ENCODE measurements at places on chromosomes 5 and 9. TPM values are rescaled to one million over a fixed set of nuclear protein-coding genes. Genes with fewer than 3 reads are reported as not detected.

The C5orf52 gene
- not detected for total RNA-seq

DNA sequence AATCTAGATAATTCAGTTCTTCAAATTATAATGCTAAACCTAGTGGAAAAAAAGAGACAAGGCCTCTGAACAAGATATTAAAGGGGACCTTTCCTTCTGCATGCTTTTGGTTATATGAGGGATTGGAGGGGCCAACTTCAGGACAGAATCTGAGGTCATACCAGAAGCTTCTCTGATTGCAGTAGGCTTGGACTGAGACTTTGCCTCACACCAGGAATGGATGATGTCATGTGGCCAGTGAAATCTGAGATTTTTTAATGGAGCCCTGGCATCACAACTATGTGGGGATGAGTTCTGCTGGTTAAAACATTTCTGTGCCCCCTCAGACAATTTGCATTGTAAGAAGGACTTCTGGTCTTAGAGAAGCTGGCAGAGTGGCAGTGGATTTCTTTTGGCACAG lies 88.6 kb downstream of the ANGPTL2 start:
- no peaks in the 10 kb centered on the region for H3K27me3 ChIP-seq

DNA sequence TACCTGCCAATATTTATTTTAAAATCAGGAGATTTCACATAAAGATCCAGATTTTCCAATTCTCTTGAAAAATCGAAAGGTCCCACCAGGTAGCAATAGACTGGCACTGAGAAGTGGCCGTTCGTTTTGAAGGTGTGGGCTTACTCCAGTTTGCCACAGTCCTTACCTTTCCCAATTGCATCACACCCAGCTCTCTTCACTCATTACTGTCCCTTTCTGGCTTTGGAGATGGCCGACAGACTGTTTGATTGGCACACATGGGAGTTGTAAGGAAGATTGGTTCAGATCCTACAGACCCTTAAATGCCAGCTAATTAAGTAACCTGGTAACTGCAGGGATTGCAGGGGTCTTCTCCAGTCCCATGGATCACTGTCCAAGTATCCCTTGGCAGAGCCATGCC lies 68.7 kb upstream of the LARP1 start:
- no peak overlapping the region for H3K4me3 ChIP-seq
- no peaks in the 10 kb centered on the region for H3K36me3 ChIP-seq
- H3K27ac ChIP-seq: no peak overlapping the region
- H3K4me1 ChIP-seq: no peaks in the 10 kb centered on the region
- no peak for DNase-seq
- H3K27me3 ChIP-seq: no peaks in the 10 kb centered on the region

The TLR4 gene
- 31.1 TPM for total RNA-seq

The BRD9 gene
- total RNA-seq: 33.3 TPM

The ICE1 gene
- total RNA-seq: 34.1 TPM

GRCh38 chr5:24642022-24642421 lies 2.8 kb downstream of the CDH10 start:
- H3K4me1 ChIP-seq: no peaks in the 10 kb centered on the region
- peaks cover 21% of the 10 kb centered on the region for H3K27me3 ChIP-seq
- DNase-seq: no peak
- H3K4me3 ChIP-seq: no peak overlapping the region
- H3K27ac ChIP-seq: no peak overlapping the region

The HSDL2 gene
- 30.7 TPM for total RNA-seq

- no peak overlapping the region for H3K4me3 ChIP-seq
- DNase-seq: no peak
- no peaks in the 10 kb centered on the region for H3K27me3 ChIP-seq
These were observed 366.9 kb upstream of the ZNF608 start for GRCh38 chr5:125113328-125113727.

GRCh38 chr9:129958796-129959195 lies 84.2 kb downstream of the FNBP1 start:
- no peak overlapping the region for H3K4me3 ChIP-seq
- no peaks in the 10 kb centered on the region for H3K27me3 ChIP-seq
- H3K36me3 ChIP-seq: no peaks in the 10 kb centered on the region
- H3K27ac ChIP-seq: no peak overlapping the region

The TERT gene
- total RNA-seq: not detected

GRCh38 chr5:120435129-120435528 lies 29.0 kb upstream of the PRR16 start:
- no peak for DNase-seq
- no peak overlapping the region for H3K4me3 ChIP-seq
- H3K4me1 ChIP-seq: no peaks in the 10 kb centered on the region
- H3K27me3 ChIP-seq: no peaks in the 10 kb centered on the region

DNA sequence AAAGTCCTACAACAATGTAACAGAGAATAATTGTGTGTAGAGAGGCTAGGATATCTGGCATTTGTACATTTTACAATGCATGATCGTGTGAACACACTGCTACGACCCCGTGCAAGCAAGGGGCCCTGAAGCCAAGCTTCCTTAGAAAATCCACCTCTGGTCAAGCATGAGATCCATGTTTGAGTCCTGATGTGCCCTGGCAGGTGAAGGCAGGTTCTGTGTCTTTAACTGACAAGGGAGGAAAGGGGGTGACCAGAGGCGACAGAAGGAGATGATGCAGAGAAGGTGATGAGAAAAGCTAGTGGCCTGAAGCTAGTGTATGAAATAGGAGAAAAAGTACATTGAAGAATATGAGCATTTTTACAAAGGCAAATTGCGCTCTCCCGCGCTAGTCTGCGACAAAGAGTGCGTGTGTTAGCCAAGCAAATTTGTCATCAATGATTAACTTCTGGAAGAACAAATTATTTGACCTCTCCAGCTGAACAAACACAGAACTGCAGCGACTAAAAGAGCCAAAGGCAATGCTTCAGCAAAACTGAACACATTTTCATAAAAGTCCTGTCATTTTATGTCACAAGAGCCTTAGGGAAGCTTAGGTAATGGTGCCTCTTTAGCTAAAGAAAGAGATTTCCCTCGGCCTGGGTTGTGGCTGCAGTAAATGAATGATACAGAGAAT lies 101.7 kb upstream of the DAPK1 start:
- DNase-seq: no peak
- H3K27ac ChIP-seq: no peak overlapping the region
- no peaks in the 10 kb centered on the region for H3K4me1 ChIP-seq
- H3K27me3 ChIP-seq: no peaks in the 10 kb centered on the region
- no peak overlapping the region for H3K4me3 ChIP-seq

GRCh38 chr5:37667430-37667829 lies 172.4 kb downstream of the GDNF start:
- no peaks in the 10 kb centered on the region for H3K36me3 ChIP-seq
- DNase-seq: no peak
- H3K4me3 ChIP-seq: no peak overlapping the region

Measured in breast epithelium (tissue), 4 donors.